ENCODE measurements at places on chromosomes 1 and 21. TPM values are rescaled to one million over a fixed set of nuclear protein-coding genes. Genes with fewer than 3 reads are reported as not detected.
A peak's percentile ranks its signal among the peaks of the same experiment; 100 is the strongest.

The RXFP4 gene
- not detected for total RNA-seq

GRCh38 chr1:221514806-221515205 lies 227.1 kb downstream of the DUSP10 start:
- H3K27me3 ChIP-seq: no peaks in the 10 kb centered on the region
- H3K27ac ChIP-seq: no peak overlapping the region
- no peaks in the 10 kb centered on the region for H3K36me3 ChIP-seq
- no peak overlapping the region for H3K4me3 ChIP-seq
- no peak for DNase-seq
- peaks cover 4% of the 10 kb centered on the region for H3K4me1 ChIP-seq

DNA sequence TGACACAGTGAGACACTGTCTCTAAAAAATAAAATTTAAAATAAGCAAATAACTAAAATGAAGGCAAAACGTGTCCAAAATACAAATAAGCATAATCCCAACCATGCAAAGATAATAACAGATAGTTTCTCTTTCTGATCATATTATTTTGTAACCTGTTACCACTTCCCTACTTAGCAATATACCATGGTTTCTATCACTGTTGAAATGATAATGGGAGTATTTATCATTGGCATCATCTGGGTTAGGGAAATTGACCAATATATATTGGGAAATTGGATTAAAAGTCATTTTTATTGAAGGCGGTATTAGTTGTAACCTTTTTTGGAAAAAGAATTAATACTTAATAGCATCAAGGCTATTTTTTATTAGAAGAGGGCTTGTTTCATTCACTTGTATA lies 47.0 kb downstream of the USP25 start:
- no peak for DNase-seq
- no peak overlapping the region for H3K27ac ChIP-seq
- peaks cover 12% of the 10 kb centered on the region for H3K36me3 ChIP-seq
- peaks cover 3% of the 10 kb centered on the region for H3K4me1 ChIP-seq

- H3K27ac ChIP-seq: no peak overlapping the region
- no peaks in the 10 kb centered on the region for H3K4me1 ChIP-seq
- peaks cover 26% of the 10 kb centered on the region for H3K36me3 ChIP-seq
- no peak for DNase-seq
- no peak overlapping the region for H3K4me3 ChIP-seq
Measured at GRCh38 chr1:222631611-222632208, 13.8 kb downstream of the MIA3 start.

DNA sequence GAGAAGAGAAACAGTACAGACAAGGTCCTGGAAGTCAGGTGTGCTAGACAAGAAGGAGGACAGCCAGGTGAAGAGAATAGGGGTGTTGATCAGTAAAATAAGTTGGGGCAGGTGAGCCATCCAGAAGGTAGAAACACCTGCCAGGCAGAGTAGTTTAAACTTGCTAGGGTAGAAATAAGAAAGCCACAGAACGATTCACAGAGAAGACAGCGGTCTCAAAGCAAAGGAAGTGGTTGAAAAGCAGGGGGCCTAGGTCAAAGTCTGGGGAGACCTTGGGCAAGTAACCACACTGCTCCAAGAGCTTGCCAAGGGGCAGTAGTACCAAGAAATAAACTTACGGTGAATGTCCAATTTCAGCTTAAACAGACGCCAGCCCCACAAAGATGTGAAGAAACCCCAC lies 116.6 kb upstream of the PROX1 start:
- H3K36me3 ChIP-seq: no peaks in the 10 kb centered on the region
- no peak for DNase-seq
- H3K4me1 ChIP-seq: no peaks in the 10 kb centered on the region
- no peak overlapping the region for H3K27ac ChIP-seq

DNA sequence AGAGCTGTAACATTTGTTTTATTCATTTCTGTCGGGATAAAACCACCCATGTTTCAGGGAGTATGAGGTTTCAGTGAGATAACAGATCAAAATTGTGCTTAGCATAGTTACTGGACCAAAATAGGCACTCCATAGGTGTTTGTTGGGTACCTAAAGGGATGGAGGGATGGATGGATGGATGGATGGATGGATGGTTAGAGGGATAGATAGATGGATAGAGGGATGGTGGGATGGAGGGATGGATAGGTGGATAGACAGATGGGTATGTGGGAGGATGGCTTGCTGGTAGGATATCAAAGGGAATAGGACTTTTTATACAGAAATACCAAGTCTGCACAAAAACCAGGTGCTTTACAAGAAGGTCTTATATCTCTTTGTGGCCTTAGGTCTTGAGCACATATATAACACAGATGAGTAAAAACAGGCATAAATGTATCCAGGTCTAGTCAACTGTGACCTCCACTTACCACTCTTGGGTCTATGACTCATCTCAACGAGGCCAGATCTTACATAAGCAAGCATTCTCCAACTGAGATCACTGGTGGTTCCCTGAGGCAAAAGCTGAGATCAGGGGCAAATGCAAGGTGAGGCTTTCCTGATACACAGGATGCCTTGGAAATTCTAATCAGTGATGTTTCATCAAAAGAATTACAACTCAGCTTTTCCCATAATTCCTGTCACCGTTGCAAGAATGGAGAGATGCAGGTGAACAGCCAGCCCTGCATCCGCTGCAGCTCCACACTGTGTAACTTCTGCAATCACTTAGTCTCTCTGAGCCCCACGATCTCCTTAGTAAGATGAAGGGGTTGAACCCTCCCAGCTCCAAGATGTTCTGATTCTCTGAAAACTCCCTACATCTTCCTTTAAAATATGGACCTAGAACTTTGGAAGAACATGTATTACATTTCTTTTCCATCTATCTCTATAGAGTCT lies 32.0 kb downstream of the PTAFR start:
- no peak for DNase-seq
- H3K4me1 ChIP-seq: peaks cover 6% of the 10 kb centered on the region
- no peaks in the 10 kb centered on the region for H3K27me3 ChIP-seq
- H3K27ac ChIP-seq: no peak overlapping the region
- no peaks in the 10 kb centered on the region for H3K36me3 ChIP-seq
- H3K4me3 ChIP-seq: no peak overlapping the region

GRCh38 chr1:186865857-186866256 lies 37.1 kb downstream of the PLA2G4A start:
- H3K4me3 ChIP-seq: no peak overlapping the region
- H3K27me3 ChIP-seq: no peaks in the 10 kb centered on the region
- H3K36me3 ChIP-seq: no peaks in the 10 kb centered on the region
- no peak for DNase-seq
- H3K4me1 ChIP-seq: no peaks in the 10 kb centered on the region
- no peak overlapping the region for H3K27ac ChIP-seq

DNA sequence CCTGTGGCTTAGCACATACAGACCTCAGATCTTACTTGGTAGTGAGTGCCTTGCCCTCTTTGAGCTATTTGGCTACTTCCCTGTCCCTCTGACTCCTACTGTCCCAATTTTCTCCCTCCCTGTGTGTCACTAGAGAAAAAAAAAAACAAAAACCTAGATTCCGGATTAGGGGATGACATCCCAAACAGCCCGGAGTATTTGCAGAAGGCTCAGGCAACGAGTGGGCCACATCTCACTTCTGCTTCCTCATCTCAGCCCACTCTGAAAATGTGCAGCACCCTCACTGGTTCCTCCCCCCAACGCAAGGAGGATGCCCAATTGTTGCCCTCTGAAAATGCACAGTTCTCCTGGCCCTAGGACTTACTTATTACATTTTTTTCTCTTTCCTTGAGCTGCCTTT lies 4.9 kb downstream of the NHLH1 start:
- H3K27ac ChIP-seq: no peak overlapping the region
- no peak for DNase-seq
- H3K27me3 ChIP-seq: no peaks in the 10 kb centered on the region

The SETDB1 gene
- total RNA-seq: 70.5 TPM

The RGS4 gene
- not detected for total RNA-seq

- no peaks in the 10 kb centered on the region for H3K27me3 ChIP-seq
- no peaks in the 10 kb centered on the region for H3K4me1 ChIP-seq
- H3K36me3 ChIP-seq: peaks cover 25% of the 10 kb centered on the region
- DNase-seq: no peak
- H3K4me3 ChIP-seq: no peak overlapping the region
Measured at GRCh38 chr1:39416609-39417008, 74.8 kb upstream of the BMP8A start.

- no peaks in the 10 kb centered on the region for H3K27me3 ChIP-seq
- H3K4me3 ChIP-seq: no peak overlapping the region
- peak; percentile 73 for DNase-seq
Measured at GRCh38 chr1:225897595-225898514, 8.9 kb upstream of the LEFTY1 start.

- peaks cover 2% of the 10 kb centered on the region for H3K27me3 ChIP-seq
- no peaks in the 10 kb centered on the region for H3K36me3 ChIP-seq
- DNase-seq: no peak
- no peak overlapping the region for H3K4me3 ChIP-seq
- H3K27ac ChIP-seq: no peak overlapping the region
Measured at GRCh38 chr1:20076710-20077461, 6.9 kb downstream of the PLA2G5 start.

DNA sequence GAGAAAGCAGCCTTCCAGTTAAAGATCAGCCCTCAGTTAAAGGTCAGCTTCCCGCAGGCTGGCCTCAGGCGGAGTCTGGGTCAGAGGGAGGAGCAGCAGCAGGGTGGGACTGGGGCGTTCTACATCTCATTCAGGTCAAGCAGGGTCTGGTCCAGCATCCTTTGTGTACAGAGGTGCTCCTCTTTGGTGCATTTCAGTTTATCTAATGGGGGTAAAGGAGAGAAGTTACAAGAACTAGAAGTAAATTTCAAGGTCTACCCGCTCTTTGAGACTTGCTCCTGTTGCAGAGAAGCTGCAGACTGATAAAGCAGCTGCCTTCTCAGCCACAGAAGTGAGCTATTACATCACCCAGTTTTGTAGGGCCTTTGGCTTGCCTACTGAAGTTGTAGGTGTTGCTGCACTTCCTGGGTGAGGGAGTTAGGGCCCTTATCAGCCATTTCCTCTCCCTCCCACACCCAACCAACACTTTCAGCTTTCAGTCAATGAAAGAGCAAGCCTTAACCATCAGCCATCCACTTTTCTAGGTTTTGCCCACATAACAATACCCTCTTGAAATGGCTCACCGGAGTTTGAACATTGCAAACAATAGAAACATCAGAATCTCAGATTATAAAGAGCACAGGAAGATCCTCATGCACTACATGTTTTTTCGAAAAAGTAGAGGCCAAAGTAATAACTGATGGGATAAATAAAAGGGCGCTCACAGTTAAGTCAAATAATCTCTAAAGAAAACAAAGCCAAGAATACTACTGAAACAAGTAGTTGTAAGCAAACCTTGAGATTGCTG lies 2.8 kb upstream of the NUP210L start:
- H3K36me3 ChIP-seq: peaks cover 59% of the 10 kb centered on the region
- peak; percentile 91 for DNase-seq
- no peak overlapping the region for H3K4me3 ChIP-seq
- H3K4me1 ChIP-seq: peaks cover 27% of the 10 kb centered on the region

DNA sequence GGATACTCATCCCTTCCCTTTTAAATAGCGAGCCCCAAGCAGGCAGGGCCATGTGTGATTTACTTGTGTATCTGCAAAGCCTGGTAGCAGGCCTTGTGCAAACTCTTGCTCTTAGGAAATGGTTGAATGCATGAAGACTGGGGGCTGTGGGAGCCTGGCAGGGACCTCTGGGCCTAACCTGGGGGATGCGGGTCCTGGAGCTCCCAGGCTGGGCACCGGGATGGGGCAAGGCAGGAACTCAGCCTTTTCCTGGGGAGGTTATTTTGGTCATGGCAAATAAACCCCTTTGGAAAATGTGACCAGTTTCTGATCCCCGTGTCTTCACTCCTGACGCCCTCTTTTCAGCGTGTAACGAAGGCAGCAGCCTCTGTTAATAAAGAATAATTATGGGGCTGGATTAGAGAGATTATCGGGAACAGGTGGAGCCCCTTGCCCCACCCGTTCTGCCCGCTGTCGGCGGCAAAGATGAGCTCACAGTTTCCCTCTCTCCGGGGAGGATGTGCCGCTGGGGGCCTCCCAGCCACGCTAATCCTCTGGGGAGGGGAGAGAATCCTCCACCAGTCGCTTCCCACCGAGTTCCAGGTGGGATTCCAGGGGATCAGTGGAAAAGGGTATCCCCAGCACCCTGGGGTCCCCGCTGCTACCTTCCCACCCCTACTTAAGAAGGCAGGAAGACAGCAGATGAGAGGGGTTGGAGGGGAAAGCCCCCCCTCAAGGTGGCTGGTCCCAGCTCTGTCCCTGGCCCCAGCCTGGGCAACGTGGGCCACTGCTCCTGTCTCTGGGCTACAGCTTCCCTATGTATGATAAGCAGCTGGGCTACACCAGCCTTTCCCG lies 69.7 kb upstream of the WNT4 start:
- H3K36me3 ChIP-seq: no peaks in the 10 kb centered on the region
- no peak overlapping the region for H3K4me3 ChIP-seq
- H3K27ac ChIP-seq: no peak overlapping the region
- H3K27me3 ChIP-seq: peaks cover 14% of the 10 kb centered on the region
- DNase-seq: no peak

GRCh38 chr1:243977094-243977493 lies 74.0 kb upstream of the ZBTB18 start:
- H3K27ac ChIP-seq: no peak overlapping the region
- no peak for DNase-seq
- H3K27me3 ChIP-seq: no peaks in the 10 kb centered on the region
- no peaks in the 10 kb centered on the region for H3K4me1 ChIP-seq

DNA sequence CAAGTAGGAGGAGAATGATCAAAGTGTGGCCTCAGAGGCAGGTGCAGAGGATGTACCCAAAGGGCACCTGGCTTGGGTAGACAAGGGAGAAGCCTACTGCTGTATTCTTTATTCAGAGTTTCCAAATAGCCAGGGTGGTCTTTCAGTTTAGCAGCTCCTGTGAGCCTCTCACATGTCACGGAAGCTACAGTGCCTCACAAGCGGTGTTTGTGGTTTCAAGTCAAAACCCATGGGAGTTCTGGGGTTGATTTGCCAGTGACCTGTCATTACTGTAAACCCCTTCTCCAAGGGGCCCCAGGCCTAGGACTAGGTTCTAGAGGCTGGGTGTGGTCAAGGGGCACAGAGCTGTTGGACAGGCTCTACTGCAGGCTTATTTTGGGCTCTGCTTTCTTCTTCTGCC lies 10.2 kb upstream of the IL10 start:
- peaks cover 40% of the 10 kb centered on the region for H3K4me1 ChIP-seq
- H3K27ac ChIP-seq: no peak overlapping the region
- peaks cover 3% of the 10 kb centered on the region for H3K27me3 ChIP-seq
- peak; percentile 55 for DNase-seq

The ITLN2 gene
- not detected for total RNA-seq

DNA sequence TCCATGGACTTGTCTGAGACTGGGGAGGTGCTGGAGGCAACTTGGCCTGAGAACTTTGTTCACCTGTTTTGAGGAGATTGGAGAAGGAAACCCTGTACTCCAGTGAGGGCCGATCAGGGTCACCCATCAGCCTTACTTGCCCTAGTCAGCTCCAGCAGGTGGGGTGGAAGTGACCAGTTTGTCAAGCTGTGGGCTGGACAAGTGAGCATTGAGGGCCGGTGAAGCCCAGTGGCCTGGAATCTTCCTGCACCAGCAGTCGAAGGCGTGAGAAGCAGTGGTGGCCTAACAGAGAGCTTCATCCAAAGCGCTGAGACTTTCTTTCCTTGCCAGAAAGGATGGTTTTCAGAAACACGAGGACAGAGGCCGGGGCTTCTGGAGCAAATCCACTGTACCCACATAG lies 9.6 kb downstream of the SLC37A1 start:
- peaks cover 29% of the 10 kb centered on the region for H3K4me1 ChIP-seq
- peak overlapping the region; percentile 85 for H3K27ac ChIP-seq
- H3K36me3 ChIP-seq: peaks cover 36% of the 10 kb centered on the region
